Esophagus muscularis mucosa (tissue), 4 donors: ENCODE measurements at places on chromosomes 2 and 18.

DNA sequence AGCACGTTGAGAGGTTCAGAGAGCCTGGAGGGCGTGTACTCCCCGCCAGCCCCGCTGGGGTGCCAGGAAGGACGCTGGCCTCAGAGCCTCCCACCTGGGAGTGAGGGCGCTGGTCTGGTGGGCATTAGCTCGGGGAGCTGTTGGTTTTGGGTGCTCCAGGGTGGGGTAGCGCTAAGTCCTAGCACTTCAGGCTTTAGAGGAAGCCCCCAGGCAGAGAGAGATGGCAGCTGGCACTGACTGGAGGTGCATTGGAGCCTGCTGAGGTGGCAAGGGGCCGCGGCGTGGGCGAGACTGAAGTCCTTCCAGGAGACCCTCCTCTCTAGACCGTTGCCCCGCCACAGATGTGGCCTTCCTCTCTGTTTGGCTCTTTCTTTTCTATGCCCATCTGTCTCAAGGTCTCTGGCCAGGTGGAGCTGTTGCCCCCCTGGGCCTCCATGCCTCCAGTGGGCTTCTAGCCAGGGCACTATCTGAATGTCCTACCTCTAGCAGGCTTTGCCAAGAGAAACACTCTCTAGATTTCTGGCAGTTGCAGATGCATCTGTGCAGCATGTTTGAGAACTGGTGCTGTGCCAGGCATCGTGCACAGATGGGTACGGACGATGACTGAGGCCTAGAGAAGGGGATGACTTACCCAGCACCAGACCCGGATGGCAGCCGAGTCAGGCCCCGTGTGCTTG, 6.6 kb downstream of the CAPN10 start:
- DNase-seq, result no peak
- H3K27me3 ChIP-seq, result no peaks in the 10 kb centered on the region
- H3K36me3 ChIP-seq, result peaks cover 62% of the 10 kb centered on the region
- H3K27ac ChIP-seq, result no peak overlapping the region

- peaks cover 82% of the 10 kb centered on the region for H3K4me1 ChIP-seq
- no peaks in the 10 kb centered on the region for H3K36me3 ChIP-seq
- H3K4me3 ChIP-seq, result peak overlapping the region; percentile 84
- H3K27ac ChIP-seq, result peak overlapping the region; percentile 96
These were observed 721 bp downstream of the ADAM17 start for GRCh38 chr2:9554921-9555296.

- H3K36me3 ChIP-seq, result no peaks in the 10 kb centered on the region
- H3K27ac ChIP-seq, result no peak overlapping the region
- H3K4me1 ChIP-seq, result no peaks in the 10 kb centered on the region
These were observed 186.2 kb upstream of the REG3G start for GRCh38 chr2:78839259-78839658.

DNA sequence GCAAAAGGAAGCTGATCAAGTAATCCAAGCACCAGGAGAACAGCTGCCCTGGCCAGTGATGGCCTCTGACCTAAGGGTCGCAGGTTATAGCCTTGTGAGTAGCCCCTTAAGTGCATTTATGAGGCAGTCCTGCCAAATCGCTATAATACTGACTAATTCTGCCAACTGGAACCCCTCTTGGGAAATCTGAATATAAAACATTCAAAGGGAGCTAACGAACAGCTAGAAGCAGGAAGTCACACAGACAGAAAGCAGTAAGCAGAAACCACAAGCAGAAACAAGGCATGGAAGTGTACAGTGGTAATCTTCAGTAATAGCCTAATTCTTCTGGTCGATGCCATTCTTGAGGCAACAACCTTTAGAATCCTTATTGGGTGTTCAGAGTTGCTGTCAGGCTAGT, 521.3 kb downstream of the METTL4 start:
- no peaks in the 10 kb centered on the region for H3K27me3 ChIP-seq
- H3K4me1 ChIP-seq, result no peaks in the 10 kb centered on the region
- H3K36me3 ChIP-seq, result no peaks in the 10 kb centered on the region
- no peak for DNase-seq
- H3K4me3 ChIP-seq, result no peak overlapping the region

GRCh38 chr2:182446087-182446486, 19.3 kb upstream of the PDE1A start:
- H3K27me3 ChIP-seq, result no peaks in the 10 kb centered on the region
- H3K27ac ChIP-seq, result no peak overlapping the region
- H3K4me3 ChIP-seq, result no peak overlapping the region
- DNase-seq, result no peak

DNA sequence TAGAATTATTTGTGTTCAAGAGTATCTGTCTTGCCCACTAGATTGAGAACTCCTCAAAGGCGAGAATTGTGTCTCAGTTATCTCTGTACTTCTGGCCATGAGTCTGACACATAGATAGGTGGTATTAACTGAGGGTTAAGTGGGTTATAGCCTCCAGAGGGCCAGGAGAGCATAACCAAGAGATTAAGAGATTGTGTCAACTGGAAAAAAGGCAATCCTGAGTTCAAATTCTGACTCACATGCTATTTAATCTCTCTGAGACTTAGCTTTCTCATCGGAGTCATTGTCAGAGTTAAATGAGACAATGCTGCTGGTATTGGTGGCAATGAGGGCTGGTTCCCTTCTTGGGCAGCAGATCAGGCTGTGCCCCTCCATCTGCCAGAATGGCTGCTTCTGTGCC, 330.9 kb downstream of the TNS1 start:
- H3K4me3 ChIP-seq, result no peak overlapping the region
- DNase-seq, result no peak
- H3K36me3 ChIP-seq, result no peaks in the 10 kb centered on the region
- H3K27ac ChIP-seq, result no peak overlapping the region
- H3K27me3 ChIP-seq, result no peaks in the 10 kb centered on the region
